Uterus (tissue), 4 donors: ENCODE measurements at places on chromosomes 7 and 10. TPM values are rescaled to one million over a fixed set of nuclear protein-coding genes. Genes with fewer than 3 reads are reported as not detected.

- no peaks in the 10 kb centered on the region for H3K36me3 ChIP-seq
- DNase-seq = no peak
- H3K27ac ChIP-seq = no peak overlapping the region
- no peaks in the 10 kb centered on the region for H3K27me3 ChIP-seq
- H3K4me3 ChIP-seq = no peak overlapping the region
Measured at GRCh38 chr7:76009672-76010600, 15.5 kb upstream of the TMEM120A start.

GRCh38 chr7:155807065-155807671 lies 5.1 kb downstream of the SHH start:
- no peak overlapping the region for H3K4me3 ChIP-seq
- H3K27ac ChIP-seq = no peak overlapping the region
- H3K36me3 ChIP-seq = no peaks in the 10 kb centered on the region
- no peak for DNase-seq

GRCh38 chr10:34647875-34648865 lies 166.9 kb downstream of the PARD3 start:
- no peak for DNase-seq
- no peaks in the 10 kb centered on the region for H3K36me3 ChIP-seq
- no peak overlapping the region for H3K27ac ChIP-seq
- no peak overlapping the region for H3K4me3 ChIP-seq

- H3K4me3 ChIP-seq = peak within 1 kb of the TSS; percentile 70
- peak within 1 kb of the TSS; percentile 95 for H3K27ac ChIP-seq
- peak; percentile 74 for DNase-seq
- H3K4me1 ChIP-seq = no peaks in the 10 kb centered on the region
- H3K36me3 ChIP-seq = no peaks in the 10 kb centered on the region
Measured at GRCh38 chr10:89414146-89414878, at the start of gene IFIT5. Gene IFIT5, plus strand, starts transcription at chr10:89414568. Its CDS starts 231 bp downstream, at chr10:89414799.

DENND2A gene
- 9.1 TPM for total RNA-seq

STOX1 gene
- total RNA-seq = 0.51 TPM

GRCh38 chr7:85705076-85705475 lies 518.2 kb upstream of the SEMA3D start:
- DNase-seq = no peak
- H3K27me3 ChIP-seq = no peaks in the 10 kb centered on the region
- H3K36me3 ChIP-seq = no peaks in the 10 kb centered on the region
- H3K27ac ChIP-seq = no peak overlapping the region

OGA gene
- 63.5 TPM for total RNA-seq

GRCh38 chr7:42097752-42098151 lies 139.3 kb downstream of the GLI3 start:
- no peak for DNase-seq
- H3K27ac ChIP-seq = peak overlapping the region; percentile 38
- peaks cover 8% of the 10 kb centered on the region for H3K4me1 ChIP-seq

FBH1 gene
- 119 TPM for total RNA-seq

C10orf62 gene
- not detected for total RNA-seq

TEX36 gene
- total RNA-seq = not detected

- DNase-seq = no peak
- H3K27ac ChIP-seq = no peak overlapping the region
- H3K36me3 ChIP-seq = no peaks in the 10 kb centered on the region
- H3K4me3 ChIP-seq = no peak overlapping the region
- H3K4me1 ChIP-seq = peaks cover 8% of the 10 kb centered on the region
- H3K27me3 ChIP-seq = no peaks in the 10 kb centered on the region
Measured at GRCh38 chr10:126902157-126902556, 3.1 kb upstream of the DOCK1 start.

GRCh38 chr10:63673846-63674245 lies 152.6 kb downstream of the REEP3 start:
- no peak for DNase-seq
- no peak overlapping the region for H3K27ac ChIP-seq
- H3K36me3 ChIP-seq = no peaks in the 10 kb centered on the region
- no peaks in the 10 kb centered on the region for H3K4me1 ChIP-seq

DNA sequence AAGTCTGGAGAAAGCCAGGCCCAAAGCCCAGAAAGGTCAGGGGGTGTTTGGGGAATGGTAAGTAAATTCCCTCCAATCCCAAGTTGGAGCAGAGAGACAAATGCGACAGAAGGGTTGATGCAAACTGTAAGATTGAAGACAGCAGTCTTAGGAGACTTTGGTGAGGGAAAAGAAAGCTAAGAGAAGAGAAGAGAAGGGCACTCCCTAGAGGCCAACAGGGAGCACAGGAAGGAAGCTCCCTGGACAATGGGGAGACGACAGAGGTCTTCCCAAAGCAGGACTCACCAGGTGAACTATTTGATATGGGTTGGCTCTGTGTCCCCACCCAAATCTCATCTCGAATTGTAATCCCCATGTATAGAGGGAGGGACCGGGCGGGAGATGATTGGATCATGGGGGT lies 151.5 kb downstream of the KIF20B start:
- H3K27ac ChIP-seq = no peak overlapping the region
- H3K4me1 ChIP-seq = no peaks in the 10 kb centered on the region
- no peaks in the 10 kb centered on the region for H3K36me3 ChIP-seq
- H3K27me3 ChIP-seq = no peaks in the 10 kb centered on the region
